ENCODE measurements at places on chromosomes 6 and 20.

DNA sequence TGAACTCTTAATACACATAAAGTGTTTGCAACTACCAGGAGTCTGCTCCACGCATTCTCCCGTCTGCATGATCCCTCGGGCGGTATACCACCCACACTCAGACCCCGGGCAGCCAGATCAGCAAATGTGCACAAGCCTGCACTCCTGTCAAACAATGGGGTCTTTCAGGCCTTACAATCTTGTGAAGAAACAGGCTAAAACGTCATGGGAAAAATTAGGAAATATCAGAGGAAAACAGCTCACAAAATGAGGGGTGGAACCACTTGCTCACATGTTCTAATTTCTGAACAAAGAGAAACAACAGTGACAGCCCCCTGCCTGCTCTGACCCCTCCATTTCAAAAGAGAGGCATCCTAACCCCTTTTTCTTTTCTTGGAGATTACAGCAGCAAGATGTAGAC lies 69.4 kb downstream of the BACH2 start:
- DNase-seq: no peak

DNA sequence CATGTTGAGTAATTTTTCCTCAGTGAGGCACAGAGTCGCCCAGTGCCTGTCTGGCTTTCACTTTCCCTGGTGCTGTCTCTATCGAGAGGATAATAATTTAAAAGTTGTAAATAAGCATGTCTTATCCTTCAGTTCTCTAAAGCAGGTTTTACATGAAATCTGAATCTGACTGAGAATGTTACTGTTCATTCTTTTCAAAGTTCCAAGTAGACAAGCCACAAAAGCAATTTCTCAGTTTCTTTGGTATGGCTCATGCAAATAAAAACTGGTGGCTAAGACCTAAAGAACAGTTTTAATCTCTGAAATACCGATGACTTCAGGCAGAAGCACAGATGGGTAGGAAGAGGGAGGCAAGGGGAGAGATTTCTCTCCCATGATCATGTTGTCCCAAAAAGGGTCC lies 87.6 kb upstream of the GCM1 start:
- no peak for DNase-seq

DNA sequence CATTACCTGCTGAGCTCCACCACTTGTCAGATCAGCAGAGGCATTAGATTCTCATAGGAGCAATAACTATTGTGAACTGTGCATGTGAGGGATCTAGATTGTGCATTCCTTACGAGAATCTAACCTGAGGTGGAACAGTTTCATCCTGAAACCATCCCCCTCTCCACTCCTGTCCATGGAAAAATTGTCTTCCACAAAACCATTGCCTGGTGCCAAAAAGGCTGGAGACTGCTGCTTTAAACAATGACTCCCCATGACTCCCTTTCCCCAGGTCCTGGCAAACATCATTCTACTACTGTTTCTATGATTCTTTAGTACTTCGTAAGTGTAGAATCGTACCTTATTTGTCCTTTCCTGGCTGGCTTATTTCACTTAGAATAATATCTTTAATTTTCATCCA lies 9.7 kb upstream of the DYNLRB1 start:
- no peak for DNase-seq

DNA sequence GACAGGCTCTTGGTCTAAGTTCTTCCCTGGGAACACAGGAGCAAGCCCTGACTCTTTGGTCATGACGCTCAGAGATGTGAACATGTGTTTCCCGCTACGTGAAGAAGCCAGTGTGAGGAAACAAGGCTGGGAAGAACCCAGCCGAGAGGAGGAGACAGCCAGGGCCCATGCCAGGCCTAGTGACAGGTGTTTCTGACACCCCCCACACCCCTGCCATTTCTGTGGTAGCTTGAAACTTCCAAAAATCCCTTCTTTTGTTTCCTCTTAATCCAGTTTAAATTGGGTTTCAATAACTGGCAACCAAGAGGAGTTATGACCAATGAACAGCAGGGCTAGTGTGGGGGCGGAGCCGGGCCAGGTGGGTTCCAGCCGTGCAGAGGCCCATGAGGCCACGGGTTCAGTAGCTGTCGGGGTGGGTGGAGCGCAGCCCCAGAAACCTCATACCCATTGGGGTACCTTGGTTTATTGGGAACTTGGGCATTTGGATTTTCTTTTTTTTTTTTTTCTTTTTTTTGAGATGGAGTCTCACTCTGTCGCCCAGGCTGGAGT lies 33.5 kb downstream of the WRNIP1 start:
- DNase-seq: no peak

All from T47D (cell line).